ENCODE measurements at places on chromosomes 6 and 20.

DNA sequence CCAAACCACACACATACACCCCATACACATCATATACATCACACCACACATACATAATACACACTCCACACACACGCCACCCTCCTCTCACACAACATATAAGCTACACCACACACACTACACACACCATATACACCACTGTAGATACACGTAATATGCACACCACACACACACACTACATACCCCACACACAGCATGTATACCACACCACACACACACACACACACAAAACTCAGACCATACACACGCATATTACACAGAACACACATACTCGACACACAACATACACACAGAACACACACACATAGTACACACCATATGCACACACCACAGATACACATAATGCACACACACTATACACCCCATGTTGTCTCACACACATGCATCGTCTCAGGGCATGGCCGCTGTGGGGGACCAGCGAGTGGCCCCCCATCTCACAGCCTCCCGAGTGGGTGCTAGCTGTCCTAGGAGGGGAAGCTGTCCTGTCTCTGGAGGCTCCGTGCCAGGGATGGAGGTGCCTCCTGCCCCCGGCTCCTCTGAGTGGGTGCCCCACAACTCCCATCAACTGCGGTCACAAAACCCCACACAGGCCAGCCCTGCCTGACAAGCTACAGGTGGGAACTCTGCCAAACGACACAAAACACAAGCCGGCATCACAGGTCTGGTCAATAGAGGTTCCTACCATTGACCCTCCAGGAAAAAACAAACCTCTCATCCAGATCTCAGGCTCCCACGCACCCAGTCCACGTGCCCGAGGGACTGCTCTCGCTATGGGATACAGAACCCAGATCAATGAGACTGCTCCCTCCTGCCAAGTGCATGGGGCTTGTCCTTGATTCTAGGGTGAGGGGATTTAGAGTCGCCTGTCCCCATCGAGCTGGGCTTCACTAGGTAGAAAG lies 49.1 kb downstream of the DACT2 start:
- DNase-seq = no peak

- DNase-seq = no peak
Observed at GRCh38 chr6:149233056-149233715, 84.3 kb upstream of the TAB2 start.

- DNase-seq = no peak
Observed at GRCh38 chr6:52612336-52613054, 35.6 kb upstream of the TRAM2 start.

GRCh38 chr6:162726947-162727321 lies 632 bp downstream of the PRKN start:
- DNase-seq = no peak

GRCh38 chr6:3032986-3033385 lies 33.3 kb downstream of the NQO2 start:
- no peak for DNase-seq

- no peak for DNase-seq
Observed at GRCh38 chr20:1422753-1423152, 29.9 kb upstream of the FKBP1A start.

All from left forelimb (tissue), 1 donor.